ENCODE measurements at places on chromosomes 11 and 22. TPM values are rescaled to one million over a fixed set of nuclear protein-coding genes. Genes with fewer than 3 reads are reported as not detected.

The NLRP14 gene
- total RNA-seq = not detected

The USP47 gene
- total RNA-seq = 80.7 TPM

The MED19 gene
- total RNA-seq = 30.4 TPM

- DNase-seq = no peak
Observed at GRCh38 chr11:128324051-128324481, 263.3 kb downstream of the ETS1 start.

DNA sequence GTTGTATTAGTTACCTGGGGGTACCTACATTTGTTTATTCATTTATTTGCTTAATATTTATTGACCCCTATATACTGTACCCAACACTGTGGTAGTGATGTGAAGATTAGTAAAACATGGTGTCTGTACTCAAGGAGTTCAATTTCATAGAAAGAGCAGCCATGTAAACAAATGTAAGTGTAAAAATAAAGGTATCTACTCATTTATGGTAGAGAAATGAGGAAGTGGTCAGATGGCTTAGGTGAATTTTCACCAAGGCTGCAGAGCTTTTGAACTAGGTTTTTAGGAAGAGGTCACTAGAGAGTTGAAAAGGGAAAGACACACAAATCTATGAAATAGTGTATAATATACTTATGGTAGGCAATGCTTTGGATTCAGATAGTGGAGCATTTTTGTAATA lies 11.1 kb downstream of the CTR9 start:
- DNase-seq = no peak

- no peak for DNase-seq
Observed at GRCh38 chr22:27447289-27447688, 354.3 kb downstream of the MN1 start.

DNA sequence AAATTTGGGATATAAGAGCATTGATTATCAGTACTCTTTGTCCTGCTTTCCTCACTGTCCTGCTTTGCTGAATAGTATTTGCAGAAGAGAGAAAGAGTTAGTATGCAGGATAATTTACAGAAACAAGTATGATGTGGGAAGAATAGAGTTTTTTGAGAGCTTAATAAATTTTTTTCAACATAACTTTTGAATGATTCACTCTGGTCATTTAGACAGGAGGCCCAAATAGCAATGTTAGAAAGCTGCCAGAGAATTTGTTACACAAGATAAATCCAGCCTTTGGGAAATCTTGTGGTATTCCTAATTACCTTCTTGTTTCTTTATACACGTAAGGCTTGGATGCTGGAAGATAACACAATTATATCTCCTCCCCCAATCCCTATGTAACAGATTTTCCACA lies 484.6 kb downstream of the CNTN5 start:
- DNase-seq = peak; percentile 66

All from A172 (cell line).